ENCODE measurements at places on chromosomes 1 and 21.

DNA sequence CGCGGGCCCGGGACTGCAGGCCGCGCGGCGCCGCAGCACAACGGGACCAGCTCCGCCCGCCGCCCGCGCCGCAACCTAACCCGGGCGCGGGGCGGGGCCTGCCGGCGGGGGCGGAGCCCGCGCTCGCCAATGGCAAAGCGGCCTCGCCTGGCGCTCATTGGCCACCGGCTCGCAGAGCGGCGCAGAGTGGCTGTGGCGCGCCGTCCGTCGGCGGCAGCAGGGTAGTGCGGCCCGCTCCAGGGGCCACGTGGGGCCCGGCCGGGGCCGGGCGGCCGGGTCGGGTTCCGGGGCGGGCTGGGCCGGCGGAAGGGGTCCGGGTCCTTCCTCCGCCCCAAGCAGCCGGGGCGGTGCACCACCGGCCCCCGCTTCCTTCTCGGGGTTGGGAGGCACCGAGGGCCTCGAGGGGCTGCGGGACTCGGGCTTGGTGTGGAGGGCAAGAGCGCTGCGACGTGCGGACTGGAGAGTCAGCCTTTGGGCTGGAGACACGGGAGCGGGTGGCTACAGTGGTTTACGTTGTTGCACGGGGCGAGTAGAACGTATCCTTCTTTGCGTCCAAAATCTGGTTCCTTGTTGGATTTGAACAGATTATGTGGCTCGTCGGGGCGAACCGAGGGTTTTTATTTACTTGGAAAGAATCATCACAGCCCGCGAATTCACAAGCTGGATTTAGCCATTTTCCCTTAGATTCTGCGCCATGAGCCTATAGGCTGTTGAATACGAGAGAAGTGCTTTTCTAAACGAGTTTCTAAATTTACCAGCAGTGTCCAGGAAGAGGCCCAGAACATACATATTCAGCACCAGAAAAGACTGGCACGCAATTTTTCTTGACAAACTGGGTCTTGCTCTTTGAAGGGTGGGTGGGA is at the start of gene SRM:
Gene SRM (minus strand): TSS at position 51 of the 863 bp plus-strand sequence. CDS start 75 bp downstream, outside the sequence.
- DNase-seq: peak; percentile 92

DNA sequence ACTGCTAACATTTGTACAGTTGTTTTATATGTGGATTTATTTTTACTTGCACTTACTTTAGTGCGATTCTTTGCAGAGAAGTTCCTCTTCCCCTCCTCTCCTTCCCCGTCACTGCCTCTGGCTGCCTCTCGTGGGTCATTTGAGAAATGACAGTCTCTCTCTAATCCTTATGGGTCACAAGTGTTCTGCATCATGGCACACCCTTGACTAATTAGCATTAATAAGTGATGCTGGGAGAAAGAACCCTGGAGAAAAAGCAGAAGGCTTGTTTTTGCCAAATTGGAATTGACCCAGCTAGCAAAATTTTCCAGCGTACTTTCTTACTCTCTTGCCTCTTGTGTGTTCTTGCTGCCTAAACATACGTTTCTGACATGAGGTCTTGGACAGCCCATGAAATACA is 301.2 kb downstream of the DUSP10 start:
- no peak for DNase-seq

DNA sequence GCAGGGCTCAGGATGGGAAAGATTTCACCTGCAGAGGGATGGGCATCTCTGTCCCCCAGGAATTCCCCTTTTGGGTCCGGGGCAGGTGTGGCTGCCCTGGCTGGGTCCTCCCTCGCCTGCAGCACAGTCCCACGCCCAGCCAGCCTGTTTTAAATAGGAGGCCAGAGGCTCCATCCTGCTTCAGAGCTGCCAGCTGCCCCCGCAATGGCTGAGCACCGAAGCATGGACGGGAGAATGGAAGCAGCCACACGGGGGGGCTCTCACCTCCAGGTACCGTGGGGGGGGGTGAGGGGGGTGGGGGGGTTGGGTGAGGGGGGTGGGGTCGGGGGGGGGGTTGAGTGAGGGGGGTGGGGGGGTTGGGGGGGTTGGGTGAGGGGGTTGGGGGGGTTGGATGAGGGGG is 3.6 kb downstream of the SCNN1D start:
- DNase-seq: no peak

- DNase-seq: no peak
Observed at GRCh38 chr1:230099465-230099864, 32.4 kb downstream of the GALNT2 start.

GRCh38 chr1:235106457-235106856 is 22.2 kb downstream of the TOMM20 start:
- no peak for DNase-seq

DNA sequence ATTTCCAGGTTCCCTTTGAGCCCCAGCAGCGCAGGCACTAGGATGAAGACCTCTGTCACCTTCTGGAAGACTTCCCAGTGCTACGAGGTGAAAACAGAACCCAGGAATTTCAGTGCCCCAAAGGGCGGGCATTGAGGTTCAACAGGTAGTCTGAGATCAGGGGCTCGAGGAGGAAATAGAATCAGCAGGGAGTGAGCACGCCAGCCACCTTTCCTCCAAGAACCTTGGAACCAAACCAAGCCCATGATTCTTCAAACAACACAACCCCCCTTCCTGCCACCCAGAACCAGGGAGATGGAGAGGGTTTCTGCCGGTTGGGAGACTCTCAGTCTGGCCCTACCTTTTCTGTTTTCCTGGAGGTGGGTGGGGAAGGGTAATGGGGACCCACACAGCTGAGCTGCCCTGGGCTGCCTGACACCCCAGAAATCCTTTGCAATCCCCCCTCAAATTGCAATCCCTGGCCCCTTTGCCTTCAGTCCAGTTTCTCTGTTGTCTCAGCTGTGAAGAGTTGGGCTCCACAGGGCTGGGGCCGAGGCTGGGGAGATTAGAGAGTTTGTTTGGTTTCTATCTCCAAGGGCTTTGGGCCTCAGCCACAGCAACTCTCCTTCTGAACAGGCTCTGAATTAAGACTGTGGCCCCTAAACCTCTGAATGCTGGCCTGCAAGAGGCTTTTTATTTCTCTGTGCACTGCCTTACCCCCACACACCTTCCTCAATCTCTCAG is 11.9 kb downstream of the SLC41A1 start:
- DNase-seq: no peak

DNA sequence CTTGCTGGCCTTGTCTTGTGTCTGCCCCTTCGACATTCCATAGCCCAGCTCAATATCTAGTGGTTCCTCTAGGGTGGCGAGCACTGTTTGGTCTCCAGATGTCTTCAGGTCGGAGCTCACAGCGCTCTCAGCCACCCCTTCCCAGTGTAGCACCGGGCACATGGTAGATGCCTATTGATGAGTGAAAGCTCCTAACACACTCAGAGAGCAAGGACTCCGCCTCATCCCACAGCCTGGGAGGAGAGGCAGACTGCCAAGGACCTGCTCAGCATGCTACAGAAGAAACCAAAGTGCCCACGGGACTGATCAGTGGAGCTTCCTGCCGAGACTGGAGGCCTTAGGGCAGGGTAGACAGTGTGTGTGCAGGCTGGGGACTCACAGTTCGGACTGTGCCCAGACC is 10.9 kb downstream of the PCSK9 start:
- no peak for DNase-seq

- no peak for DNase-seq
Observed at GRCh38 chr1:150256554-150257341, 826 bp upstream of the CA14 start.

GRCh38 chr1:41429641-41430035 is 54.8 kb downstream of the EDN2 start:
- no peak for DNase-seq

- DNase-seq: no peak
Observed at GRCh38 chr1:47219590-47220220, 12.3 kb downstream of the TAL1 start.

DNA sequence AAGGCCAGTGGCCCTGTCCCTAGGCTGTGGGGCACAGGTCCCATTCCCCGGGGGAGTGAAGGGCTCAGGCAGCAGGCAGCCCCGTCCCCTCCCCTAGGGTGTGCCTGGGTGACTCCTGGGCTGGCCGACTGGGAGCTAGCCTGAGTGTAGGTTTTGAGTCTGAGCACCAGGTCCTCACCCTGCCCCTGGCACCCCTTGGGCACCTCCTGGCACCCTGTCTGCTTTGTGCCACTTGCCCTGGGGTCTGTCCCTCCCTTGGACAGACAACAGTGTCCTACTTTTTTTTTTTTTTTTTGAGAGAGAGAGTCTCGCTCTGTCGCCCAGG is 24.2 kb downstream of the RRP1 start:
- no peak for DNase-seq

DNA sequence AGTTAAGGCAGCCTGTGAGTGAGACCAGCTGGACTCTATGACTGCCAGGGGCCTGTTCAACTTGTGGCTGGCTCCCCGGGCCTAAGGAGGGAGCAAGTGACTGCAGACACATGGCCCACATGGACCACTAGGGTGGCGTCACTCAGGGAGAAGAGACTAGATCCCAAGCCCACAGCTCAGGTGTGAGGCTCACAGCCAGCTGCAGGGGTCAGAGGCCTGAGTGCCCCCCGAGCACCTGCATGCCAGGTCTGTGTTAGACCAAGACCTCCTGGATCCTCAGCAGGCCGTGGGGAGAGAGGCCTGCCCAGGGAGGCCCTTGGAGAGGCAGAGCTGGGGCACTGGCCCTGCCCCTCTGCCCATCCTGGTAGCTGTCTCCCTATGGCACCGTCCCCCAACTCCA is 142.4 kb upstream of the RUNX3 start:
- DNase-seq: no peak

DNA sequence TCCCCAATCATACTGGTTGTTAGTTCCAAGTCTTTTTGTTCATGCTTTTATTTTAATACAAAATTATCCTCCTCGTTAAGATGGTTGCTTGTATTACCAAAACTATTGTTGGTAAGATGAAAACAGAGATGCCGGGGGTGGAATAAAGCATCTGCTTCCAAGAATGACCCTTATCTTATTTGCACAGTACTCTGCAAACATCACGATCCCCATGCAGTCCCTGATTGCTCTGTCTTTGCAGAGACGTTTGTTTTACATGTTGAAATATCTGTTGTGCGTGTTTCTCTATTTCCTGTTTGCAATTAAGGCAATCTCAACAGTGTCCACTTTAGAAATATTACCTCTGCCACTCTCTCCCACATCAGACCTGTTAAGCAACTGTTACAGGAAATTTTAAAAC is 141.3 kb upstream of the NCAM2 start:
- DNase-seq: no peak

DNA sequence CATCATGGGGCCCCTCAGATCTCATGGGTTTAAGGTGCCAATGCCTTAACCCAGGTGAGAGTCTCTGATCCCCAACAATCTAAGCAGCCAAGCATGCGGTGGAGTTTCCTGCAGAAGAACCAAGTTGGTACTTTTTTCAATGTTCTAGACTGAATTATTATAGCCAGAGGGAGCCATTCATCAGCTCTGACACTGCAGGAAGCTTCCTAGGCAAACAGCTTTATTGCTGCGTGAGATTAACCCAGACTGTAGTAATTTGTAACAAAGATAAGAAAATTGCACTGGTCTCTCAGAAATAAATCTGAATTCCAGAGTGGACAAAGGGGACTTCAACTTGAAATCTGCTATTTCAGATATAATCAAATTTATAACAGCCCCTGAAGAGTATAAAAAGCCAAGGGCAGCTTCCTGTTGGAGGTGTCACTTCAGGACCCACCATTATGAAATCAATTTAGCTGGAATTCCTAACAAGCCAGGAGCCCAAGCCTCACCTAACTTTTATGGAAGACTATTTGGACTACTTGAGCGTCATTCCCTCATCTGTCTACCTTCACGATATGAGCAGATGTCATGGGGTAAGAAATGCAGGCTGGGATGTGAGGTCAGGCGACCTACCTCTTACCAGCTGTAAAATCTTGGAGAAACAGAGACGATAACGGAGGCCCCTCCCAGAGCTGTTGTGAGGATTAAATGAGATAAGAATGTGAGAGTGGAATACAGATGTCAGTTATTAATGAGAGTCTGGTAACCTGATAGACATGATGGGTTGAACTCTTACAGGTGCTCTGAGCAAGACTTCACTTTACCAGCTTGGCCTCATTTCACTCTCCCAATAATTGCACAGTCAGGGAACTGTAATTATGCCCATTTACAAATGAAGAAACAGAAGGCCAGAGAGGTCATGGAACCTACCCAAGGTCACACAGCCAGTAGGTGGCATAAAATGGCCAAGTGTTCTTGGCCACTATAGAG is 135.1 kb downstream of the RRAGC start:
- DNase-seq: no peak

DNA sequence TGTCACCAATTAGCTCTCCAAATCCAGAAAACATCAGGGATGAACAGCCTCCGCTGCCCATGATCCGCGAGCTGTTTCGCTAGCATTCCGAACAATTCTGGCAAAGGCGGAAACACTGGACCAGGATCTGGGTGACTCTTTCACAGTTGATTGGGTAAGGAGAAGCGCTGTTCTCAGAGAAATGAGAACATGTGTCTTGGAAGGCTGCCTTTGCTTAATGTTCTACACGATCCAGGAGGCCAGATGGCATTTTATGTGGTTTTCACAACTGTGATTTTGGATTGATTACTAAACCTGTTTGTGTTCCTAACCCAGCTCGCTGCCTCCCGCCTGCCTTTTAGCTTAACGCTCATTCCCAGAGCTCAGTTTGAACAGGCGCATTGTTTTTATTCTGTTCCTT is 144.0 kb downstream of the KIF26B start:
- DNase-seq: no peak

- DNase-seq: no peak
Observed at GRCh38 chr21:32184065-32184464, 94.8 kb downstream of the MIS18A start.

GRCh38 chr21:44019568-44019958 is 7.5 kb downstream of the TRAPPC10 start:
- no peak for DNase-seq

DNA sequence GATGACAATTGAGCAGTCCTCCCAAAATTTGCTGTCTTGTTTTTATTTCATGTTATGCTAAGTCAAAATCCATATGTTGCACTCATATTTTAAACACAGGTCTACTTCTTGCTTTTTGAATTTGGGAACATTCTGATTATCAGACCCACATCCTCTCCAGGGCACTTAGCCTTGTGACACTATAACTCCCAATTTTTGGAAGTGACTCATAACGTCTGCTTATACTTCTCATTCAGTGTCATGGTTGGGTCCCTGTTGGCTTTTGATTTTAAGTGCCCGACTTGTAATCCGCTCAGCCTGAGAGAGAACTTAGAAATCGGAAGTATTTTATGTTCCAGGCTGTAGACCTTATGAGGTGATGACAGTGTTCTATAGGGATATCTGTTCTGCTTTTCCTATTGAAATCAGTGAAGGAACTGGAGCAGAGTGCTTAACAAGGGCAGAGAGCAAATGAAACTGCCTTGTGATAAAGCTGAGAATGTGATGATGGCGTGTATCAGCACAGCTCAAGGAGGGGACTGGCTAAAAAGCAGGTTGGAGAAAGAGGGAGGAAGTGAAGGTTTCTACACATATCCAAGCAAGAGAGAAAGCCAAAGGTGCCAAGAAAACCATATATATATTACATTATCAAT is 136.0 kb downstream of the HLX start:
- no peak for DNase-seq

GRCh38 chr1:59484096-59484495 is 187.2 kb downstream of the FGGY start:
- no peak for DNase-seq

Data from DND-41 (cell line).